NCI-H226 (cell line): ENCODE measurements at places on chromosomes 11 and 22.

GRCh38 chr22:50656122-50657070 lies 16.2 kb upstream of the SHANK3 start:
- DNase-seq: no peak

GRCh38 chr22:24583221-24584165 lies 9.4 kb downstream of the LRRC75B start:
- no peak for DNase-seq

- no peak for DNase-seq
Measured at GRCh38 chr22:28015676-28016601, 96.9 kb upstream of the PITPNB start.

DNA sequence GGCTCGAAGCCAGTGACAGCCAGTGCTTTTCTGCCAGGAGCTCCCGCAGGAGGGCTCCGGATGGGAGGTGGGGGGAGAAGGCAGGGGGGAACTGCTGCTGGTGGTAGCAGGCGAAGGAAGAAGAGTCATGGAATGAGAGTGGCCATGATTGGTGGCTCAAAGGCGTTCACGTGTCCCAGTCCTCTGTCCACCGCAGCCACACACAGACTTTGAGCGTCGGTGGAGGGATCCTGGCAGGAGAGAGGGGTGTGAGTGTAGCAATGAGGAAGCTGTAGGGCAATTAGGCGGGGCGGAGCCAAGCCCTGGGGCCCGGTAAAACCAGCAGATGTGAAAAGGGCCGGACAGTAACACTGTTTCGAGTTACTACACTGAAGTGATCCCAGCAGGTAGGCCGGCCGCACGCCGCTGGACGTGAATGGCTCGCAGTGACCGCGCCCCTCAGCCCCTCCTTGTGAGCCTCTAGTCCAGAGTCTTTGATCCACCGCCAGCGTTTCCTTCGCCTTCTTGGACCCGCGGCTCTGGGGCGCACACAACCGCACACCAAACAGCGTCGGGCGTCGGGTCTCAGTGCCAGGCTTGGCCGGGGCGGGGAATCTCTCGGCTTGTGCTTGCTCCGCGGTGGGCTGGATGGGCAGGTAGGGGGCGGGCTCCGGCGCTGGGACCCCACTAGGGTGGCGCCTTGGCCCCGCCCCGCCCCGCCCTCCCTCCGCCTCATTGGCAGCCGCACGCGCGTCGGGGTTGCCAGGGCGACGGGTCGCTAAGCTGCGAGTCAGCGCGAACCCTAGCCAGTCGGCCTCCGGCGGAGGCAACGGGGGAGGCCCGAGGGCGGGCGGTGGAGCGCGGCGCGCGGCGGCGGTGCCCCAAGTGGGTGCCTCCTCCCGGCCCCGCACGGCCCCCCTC lies at the start of gene LRRC10B:
Gene LRRC10B, plus strand, starts transcription at position 788 of the 900 bp plus-strand sequence. CDS start 250 bp downstream, outside the sequence.
- peak; percentile 74 for DNase-seq

DNA sequence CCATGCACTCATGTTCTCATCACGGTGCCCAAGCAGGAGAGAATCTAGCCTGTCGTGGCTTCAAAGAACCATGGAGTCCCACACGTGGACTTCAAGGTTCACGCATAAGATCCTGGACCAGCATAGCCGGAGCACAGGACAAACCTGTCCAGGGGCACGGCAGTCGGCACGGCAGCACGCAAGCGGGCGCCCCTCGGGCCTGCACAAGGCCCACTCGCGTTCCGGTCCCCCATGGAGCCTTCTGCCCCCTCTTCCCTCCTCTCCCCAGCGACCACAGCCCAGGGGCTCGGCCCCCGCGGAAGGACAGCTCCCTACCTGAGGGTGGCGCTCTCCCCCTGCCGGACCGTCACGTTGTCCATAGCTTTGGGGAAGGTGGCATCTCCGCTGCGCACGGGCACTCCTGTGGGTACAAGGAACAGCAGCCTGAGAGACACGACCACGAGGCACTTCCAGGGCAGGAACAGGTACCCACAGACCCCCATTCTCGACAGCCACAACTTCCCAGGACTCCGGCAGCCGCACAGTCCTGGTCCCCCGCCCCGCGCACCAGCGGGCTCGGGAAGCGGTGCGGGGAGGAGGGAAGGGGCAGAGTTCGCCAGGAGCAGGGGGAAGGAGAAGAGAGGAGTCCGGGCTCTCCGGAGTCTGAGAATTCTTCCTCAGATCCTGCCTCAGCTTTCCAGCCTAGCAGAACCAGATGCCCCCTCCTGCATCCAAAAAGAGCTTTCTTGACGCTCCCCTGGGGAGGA lies 589.5 kb downstream of the OPCML start:
- no peak for DNase-seq

GRCh38 chr11:86047275-86047991 lies 21.5 kb downstream of the PICALM start:
- peak; percentile 70 for DNase-seq

GRCh38 chr11:68677432-68677831 lies 6.9 kb upstream of the GAL start:
- DNase-seq: peak; percentile 75

DNA sequence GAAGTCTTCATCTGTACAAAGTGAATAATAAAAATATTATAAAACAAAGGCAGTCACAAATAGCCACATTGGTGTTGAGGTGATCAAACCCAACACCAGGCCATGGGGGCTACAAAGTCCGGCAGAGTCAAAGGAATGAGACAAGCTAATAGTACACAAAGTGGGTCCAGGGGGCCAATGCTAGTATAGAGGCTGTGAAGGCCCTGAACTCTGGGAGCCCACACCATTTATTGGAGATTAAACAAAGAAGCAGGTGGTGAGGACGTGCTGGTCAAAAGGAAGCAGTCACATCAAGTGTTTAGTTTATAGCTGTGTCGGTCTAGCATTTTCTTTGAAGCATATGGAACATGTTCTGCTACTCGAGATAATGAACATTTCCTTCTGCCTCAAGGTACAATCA lies 58.6 kb upstream of the CCT8L2 start:
- no peak for DNase-seq

GRCh38 chr11:808427-809286 lies 1.1 kb upstream of the RPLP2 start:
- no peak for DNase-seq

GRCh38 chr22:37333724-37334460 lies 51.6 kb downstream of the CYTH4 start:
- no peak for DNase-seq

DNA sequence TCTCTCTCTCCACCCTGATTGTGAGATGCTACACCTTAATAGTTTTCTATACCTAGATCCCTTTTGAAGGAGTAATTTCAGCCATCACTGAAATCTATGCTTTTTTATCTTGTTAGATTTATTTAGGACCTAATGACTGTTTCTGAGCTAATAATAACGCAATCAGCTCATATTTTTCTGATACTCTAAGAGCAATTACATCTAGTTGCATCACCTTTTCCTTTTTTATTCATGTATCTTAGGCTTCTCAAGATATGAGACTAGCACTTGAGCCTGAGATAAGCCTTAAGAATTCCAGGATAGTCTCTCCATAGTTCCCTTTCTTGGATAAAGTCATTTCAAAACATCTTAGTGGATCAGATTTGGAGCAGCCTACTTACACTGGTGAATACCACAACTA lies 25.1 kb upstream of the CAVIN3 start:
- no peak for DNase-seq

- peak; percentile 37 for DNase-seq
Measured at GRCh38 chr11:2940147-2940920, 11.1 kb upstream of the PHLDA2 start.

- DNase-seq: no peak
Measured at GRCh38 chr11:24592360-24592759, 95.5 kb downstream of the LUZP2 start.

DNA sequence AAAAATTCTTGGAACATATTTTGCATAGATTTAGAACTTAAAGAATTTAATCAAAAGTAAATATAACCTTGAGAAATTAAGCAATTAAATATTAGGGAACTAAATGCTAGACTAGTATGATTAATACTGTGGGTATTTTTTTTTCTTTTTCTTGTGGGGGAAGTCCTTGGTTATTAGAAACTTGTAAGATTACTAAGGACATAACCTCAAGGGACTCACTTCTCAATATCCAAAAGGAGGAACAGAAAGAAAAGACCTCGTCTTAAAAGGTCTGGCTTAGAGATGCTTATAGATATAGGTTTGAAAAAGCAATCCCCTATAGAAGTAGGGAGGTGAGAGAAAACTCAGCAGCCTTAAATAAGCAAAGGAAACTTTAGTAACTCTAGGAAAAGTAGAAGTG lies 368.5 kb downstream of the INSC start:
- no peak for DNase-seq

GRCh38 chr11:62418733-62419132 lies at the start of gene SCGB1A1:
SCGB1A1 (plus strand) TSS chr11:62419033; CDS start chr11:62419096, 63 bp downstream.
- DNase-seq: no peak

DNA sequence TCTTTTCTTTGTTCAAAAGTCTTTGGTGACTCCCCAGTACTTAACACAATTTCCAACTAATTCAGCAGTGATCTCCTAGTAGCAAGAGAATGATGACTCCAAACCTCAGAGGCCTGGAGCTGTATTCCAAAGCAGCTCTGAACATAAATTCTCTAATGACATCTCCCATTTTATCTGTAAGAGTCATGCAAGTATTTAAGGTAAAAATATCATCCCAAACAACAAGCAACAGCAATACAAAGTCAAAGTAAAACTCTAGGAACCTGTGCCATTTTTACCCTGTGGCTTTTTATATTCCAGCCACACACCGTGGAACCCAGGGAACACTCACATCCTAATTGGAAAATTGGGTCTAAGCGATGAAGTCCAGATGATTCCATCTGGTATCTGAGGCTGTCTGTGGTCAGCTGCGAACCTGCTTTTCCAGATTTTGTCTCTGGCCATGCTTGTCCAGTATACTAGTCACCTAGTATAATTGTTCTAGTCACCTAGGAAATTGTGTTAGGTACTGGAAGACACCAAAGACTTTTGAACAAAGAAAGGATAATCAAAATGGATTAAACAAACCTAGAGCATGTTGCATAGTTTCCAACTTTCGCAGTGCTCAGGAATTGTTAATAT lies 92.3 kb upstream of the SLC25A18 start:
- no peak for DNase-seq

GRCh38 chr11:64322925-64323260 lies 5.0 kb downstream of the PRDX5 start:
- DNase-seq: peak; percentile 1

GRCh38 chr11:113384551-113384950 lies 3.0 kb upstream of the ANKK1 start:
- DNase-seq: peak; percentile 86

GRCh38 chr11:124302347-124303125 lies 11.2 kb downstream of the OR8D1 start:
- DNase-seq: no peak

DNA sequence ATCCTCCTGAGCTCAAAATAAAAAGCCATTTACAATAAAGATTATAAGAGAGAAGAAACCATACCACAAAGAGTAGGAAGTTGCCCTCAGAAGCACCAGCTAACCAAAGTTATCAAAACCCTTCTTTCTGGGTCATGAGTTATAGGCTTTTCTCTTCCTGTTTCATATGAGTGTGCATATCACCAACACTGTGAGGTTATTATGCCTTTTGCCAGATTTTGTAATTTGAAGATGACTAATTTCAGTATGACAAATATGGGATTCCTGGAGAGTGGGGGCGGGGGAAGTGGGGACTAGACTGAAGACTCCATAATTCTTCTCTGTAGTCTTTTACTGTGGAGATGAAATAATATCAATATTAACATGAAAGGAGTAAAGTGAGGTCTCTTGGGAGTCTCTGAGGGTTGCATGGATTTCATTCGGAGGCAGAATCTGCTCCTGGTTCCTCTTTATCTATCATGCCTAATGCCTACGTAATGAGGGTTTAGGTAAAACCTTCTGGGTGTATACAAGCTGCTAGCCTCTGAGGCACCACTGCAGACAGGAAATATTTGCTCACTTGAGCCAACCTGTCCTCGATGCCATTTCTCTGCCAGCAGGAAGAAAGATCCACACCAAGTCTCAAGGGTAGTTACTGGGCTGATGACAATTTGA lies 2.1 kb downstream of the LPXN start:
- DNase-seq: peak; percentile 81

GRCh38 chr11:117438371-117439000 lies 110.8 kb downstream of the CEP164 start:
- DNase-seq: no peak

GRCh38 chr22:46010951-46011626 lies 34.1 kb upstream of the WNT7B start:
- DNase-seq: no peak

DNA sequence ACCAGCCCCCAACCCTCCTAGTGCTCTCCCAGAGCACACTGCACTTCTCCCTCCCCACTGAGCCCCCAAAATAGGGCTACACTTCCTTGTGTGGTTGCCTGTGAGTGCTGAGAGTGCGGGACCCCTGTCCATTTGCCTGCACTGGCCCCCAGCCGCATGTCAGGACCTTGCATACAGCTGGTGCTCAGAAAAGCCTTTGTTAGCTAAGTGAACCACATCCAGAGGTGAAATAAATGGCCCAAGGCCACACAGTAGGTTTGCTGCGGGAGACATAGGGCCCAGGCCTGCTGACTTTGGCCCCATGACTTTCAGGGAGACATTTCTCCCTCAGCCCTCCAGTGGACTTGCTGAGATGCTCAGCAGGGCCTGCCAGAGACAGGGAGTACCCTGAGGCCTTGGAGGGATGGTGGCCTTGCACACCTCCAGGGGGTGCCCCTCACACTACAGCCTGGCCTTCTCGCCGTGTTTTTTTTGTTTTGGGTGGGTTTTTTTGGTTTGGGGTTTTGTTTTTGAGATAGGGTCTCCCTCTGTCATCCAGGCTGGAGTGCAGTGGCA lies 10.2 kb downstream of the SSTR3 start:
- no peak for DNase-seq

- no peak for DNase-seq
Measured at GRCh38 chr22:30416837-30417236, 8.7 kb upstream of the MTFP1 start.

GRCh38 chr11:61967924-61968757 lies 707 bp upstream of the FTH1 start:
- no peak for DNase-seq

DNA sequence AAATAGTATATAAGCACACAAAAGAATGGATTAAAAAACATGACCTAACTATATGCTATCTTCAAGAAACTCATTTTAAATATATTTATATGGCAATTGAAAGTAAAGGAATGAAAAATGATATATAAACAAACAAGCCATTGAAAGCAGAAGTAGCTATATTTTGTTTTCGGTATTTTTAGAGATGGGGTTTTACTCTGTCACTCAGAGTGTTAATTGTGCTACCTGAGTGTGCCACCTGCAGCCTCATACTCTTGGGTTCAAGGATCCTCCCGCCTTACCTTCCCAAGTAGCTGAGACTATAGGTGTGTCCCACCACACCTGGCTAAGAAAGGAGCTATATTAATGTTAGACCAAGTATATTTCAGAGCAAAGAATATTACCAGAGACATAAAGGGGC lies 624.1 kb downstream of the BUD13 start:
- DNase-seq: no peak

DNA sequence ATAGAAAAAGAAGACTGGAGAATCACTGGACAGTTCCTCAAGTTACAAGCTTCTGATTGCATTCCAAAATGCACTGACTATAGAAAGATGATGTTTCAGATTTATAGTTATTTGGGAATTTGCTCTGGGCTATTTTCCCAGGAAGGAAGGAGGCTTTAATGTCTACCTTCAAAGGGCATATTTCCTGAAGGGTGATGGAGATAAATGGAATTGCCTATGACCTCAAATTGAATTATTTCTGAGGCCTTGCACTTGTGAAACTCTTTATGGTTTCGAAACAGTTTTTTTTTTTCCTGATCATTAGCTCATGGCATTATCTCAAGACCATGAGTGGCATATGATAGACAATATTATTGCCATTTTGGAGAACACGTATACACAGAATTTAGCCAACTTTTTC lies 333.9 kb downstream of the METTL15 start:
- DNase-seq: peak; percentile 66
